HT1080 (cell line): ENCODE measurements at places on chromosomes 7 and 10.

- DNase-seq: no peak
These were observed 285.9 kb downstream of the CELF2 start for GRCh38 chr10:11303361-11304170.

DNA sequence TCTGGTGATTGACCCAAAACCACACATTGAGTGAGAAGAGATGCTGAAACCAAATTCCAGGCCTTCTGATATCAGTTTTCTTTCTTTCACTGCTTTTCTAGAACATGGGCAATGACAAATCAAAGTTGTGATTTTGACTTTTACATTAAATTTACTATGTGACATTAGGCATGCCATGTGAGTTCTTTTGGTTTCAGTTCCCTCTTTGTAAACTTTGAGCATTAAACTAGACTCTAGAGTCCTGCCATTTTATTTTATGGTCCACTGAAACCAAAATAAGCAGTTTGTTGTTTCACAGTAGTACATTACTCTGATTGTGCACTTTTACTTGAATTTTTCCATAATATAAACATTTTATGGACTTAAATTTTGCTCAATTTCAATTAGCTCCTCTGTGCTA, 381.1 kb upstream of the SEMA3D start:
- no peak for DNase-seq

- no peak for DNase-seq
These were observed 252.2 kb downstream of the ELFN1 start for GRCh38 chr7:1922071-1922869.

DNA sequence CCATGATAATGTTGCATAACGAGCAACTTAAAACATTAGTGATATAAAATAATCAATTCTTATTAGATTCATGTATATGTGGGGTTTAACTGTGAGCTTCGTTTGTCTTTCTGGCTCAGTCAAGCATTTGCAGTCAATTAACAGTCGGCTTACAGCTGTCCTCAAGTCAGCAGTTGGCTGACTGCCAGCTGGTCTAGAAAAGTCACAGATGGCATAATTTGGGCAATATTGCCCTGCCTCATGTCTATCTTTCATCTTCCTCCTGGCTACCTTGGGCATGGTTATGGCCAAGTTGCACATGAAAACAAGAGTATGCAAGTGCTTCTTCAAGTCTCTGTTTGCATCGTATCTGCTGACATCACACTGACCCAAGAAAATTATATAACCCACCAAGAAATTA, 186.1 kb upstream of the ZWINT start:
- DNase-seq: no peak

DNA sequence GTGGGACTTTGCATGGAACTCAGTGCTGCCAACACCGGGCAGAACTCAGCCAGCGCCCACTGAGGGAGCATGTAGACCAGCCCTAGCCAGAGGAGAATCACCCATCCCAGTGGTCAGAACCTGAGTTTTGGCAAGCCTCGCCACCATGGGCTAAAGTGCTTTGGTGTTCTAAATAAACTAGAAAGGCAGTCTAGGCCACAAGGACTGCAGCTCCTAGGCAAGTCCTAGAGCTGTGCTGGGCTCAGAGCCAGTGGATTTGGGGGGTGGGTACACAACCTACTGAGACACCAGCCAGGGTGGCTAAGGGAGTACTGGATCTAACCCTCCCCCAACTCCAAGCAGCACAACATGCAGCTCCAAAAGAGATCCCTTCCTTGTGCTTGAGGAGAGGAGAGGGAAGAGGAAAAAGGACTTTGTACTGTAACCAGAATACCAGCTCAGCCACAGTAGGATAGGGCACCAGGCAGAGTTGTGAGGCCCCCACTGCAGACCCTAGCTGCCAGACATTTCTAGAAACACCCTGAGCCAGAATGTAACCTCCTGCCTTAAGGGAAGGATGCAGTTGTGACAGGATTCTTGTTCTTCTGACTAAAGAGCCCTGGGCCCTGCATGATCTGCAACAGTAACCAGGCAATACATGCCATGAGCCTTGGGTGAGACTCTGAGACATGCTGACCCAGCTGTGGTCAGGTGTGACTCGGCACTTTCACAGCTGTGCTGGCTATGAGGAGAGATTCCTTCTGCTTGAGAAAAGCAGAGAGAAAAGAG, 24.4 kb downstream of the GSDME start:
- peak; percentile 68 for DNase-seq

DNA sequence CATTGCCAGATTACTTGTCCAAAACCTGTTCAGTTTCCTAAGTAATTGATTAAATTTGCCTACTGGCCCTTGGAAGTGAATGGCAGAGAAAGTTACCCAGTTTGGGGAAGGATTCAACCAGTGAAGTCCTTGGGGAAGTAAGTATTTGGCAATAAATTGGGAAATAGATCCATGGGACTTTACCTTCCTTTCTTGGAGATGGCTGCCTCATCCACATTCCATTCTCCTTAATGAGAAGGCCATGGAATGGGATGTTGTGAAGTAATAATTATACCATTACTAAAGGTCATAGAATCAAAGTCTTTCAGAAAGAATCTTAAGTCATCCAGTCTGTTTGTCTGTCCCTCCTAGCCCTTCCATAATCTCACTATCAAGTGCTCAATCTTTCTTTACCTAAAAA, 4.5 kb upstream of the COPG2 start:
- DNase-seq: no peak

- no peak for DNase-seq
These were observed 178.3 kb upstream of the AUTS2 start for GRCh38 chr7:69419934-69420333.

DNA sequence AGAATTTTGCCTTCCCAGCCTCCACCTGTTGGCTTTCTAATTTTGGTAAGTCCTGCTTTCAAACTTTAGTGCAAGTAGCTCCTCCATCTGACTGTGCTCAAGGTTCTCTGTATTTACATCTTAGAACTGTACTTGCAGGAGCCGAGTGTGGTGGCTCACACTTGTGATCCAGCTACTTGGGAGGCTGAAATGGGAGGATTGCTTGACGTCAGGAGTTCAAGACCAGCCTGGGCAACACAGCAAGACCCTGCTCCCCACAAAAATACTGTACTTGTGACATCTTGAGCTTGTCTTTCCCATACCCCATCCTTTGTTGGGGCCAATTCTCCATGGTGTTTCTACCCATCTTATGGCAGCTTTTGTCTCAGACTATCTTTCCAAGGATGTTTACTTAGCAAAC, 4.7 kb upstream of the VDAC2 start:
- no peak for DNase-seq

DNA sequence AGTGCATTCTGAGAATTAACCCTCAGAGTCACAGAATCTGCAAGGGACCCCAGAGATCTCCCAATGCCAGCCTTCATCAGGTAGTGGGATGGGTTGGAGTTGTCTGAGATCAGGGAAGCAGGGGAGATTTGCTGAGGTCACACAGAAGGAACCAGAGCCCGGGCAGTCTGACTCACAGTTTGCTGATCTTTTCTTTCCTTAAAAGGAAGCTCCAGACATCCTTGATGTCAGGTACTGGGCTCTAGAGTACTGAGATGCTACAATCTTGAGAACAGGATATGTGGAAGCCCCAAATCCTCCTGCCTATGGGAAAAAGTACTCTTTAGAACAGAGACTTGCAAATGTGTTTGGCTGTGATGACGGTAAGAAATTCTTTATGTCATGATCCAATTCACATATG, 706 bp downstream of the TBATA start:
- DNase-seq: peak; percentile 24
